Pancreas (tissue), 10 donors: ENCODE measurements at places on chromosomes 16 and 17.
A peak's percentile ranks its signal among the peaks of the same experiment; 100 is the strongest.

DNA sequence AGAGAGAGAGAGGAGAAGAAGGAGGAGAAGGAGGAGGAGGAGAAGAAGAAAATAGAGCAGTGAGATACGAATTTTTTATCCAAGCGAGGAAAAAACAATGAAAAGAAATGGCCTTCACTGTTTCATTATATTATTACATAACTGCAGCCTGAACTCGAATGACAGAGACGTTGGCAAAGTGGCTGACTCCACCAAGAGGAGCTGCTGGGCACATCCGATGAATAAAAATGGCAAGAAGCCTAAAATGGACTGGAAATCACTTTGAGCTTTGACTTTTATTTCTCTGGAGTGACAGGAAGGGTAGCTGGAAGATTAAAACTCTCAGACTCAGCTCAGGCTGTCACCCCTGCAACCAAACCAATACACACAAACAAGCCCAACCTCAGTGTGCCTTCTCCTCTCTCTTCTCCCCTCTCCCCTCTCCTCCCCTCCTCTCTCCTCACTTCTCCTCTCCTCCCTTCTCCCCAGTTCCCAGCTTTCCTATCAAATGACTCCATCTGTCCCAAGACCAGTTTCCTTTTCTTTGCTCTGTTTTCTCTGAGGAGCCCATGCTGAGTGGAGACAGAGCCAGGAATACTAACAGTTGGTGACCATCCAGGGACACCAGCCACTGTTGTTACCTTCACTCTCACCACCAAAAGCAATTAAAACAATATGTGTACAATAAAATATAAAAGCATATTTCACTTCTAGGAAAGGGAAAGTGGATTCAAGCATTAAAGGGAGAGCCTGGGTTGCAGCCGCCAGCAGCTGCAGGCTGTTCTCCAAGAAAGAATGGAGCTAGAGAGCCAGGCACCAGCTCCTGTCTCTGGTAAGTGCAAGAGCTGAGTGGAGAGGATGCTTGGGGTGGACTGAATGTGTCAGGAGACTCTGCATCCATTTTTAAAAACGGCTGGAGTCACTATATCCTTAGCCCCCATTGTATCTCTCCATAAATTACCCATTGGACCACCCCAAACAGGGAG is 51.2 kb downstream of the SOX9 start:
- no peak for DNase-seq

DNA sequence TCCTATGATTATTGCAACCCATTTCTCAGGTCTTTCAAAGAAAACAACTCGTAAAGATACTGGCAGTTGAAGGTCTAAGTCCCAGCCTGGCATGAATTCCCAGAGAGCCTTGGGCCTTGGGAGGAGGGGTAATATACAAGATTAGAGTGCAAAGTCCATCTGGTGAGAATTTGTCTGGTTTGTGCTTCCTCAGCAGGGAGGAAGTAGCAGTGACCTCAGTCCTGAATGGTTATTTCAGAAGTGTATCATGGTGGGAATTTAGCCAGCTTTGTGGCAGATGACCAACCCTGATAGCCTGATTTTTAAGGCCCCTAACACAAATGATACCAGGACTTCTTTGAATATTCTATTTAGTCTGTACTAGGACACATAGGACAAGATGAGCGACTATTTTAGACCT is 151.2 kb upstream of the TBX2 start:
- DNase-seq: peak; percentile 34

DNA sequence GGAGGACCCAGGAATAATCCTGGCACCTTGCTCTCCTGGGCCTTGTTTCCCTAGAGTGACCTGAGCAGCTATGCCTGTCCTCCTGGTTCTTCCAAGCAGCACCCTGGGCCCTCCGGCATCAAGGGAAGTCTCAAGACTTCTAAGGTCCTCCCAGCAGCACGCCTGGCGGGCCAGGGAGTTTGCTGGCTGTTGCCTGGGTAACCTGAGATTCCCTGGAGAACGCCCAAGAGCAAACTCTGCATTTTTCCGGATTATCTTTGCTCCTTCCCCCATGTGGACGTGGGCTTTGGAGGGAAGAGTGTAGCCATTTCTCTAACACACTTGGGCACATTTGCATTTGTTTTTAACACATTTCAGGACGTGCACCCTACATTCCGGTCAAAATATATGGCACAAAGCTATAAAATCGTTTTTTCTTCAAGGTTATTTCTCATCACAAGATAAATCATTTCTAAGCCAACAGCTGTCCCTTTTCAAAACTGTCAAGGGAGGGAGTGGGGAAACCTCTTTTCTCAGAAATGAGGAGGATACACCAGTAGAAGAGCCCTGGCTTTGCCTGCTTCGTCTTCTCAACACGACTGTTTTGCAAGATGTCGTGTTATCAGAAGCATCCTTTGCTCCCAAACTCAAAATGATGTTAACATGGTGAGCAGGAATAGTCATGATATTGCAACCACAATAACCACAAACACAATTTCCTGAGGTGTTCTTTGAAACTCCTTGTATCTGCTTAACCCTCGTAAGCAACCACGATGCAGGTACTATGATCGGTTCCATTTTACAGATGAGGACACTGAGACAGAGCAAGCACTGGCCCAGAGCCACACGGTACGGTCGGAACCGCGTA is 116.5 kb downstream of the ADCY9 start:
- DNase-seq: no peak

DNA sequence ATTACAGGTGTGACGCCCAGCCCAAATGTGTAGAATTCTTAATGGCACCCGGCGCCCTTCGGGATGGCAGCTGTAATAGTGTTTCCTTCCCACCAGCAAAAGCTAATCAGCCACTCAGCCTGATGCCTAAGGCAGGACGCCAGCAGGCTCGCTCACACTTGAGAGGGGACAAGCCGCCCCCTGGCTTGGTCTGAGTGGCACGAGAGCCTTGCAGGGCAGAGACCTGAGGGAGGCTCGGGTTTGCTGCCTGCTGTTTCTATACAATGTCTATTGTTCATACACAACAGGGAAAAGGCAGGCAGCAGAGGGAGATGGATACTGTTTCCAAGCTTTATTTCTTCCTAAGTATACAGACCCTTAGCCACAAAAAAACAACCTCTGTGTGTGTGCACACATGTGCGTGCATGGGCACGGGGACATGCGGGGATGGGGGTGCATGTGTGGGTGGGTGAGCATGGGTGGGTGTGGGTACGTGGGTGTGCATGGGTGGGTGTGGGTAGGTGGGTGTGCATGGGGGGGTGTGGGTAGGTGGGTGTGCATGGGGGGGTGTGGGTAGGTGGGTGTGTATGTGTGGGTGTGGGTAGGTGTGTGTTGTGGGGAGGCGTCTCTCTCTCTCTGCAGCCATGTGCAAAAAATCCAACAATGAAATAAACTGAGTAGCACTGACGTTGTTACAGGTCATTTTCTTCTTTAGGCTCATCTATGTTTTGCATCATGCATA is 10.0 kb downstream of the SLC38A8 start:
- no peak for DNase-seq

DNA sequence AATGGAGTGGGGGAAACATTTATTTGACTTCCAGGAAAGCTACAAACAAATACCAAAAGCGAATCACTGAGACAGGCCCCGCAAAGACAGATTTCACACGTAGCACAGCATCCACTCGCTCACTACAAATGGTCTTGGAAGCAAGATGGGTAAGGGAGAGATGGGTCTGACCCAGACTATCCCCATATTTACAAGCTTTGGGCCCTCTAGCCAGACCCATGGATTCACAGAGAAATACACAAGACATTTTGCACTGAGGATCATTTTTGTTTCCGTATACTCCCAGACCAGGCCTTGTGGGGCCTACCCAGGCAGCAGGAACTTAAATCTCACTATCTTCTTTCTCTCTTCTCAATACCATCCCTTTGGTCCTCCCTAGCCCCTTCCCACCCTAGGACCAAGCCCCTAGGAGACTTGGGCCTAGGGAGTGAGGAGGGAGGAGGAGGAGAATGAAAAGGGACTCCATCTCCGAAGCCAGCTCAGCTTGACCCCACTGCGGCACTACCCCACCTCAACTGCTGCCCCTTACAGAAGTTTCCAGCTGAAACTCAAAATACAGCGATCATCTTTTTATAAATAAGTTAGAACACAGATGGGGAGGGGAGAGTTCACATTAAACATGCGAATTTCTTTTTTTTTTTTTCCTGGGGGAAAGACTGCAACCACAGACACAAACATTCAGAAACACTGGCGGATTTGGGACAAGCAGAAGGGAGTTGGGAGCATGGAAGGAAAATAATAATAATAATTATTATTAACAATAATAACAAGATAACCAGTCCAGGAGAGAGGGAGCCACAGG is 1.4 kb upstream of the HOXB3 start:
- no peak for DNase-seq
